ENCODE measurements at places on chromosomes 11 and 22.

- no peak for DNase-seq
Observed at GRCh38 chr22:35522225-35523149, 18.1 kb upstream of the RASD2 start.

DNA sequence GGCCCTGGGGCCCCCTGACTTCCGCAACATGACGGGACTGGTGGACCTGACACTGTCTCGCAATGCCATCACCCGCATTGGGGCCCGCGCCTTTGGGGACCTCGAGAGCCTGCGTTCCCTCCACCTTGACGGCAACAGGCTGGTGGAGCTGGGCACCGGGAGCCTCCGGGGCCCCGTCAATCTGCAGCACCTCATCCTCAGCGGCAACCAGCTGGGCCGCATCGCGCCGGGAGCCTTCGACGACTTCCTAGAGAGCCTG, 992 bp downstream of the LRFN4 start:
- DNase-seq = no peak

DNA sequence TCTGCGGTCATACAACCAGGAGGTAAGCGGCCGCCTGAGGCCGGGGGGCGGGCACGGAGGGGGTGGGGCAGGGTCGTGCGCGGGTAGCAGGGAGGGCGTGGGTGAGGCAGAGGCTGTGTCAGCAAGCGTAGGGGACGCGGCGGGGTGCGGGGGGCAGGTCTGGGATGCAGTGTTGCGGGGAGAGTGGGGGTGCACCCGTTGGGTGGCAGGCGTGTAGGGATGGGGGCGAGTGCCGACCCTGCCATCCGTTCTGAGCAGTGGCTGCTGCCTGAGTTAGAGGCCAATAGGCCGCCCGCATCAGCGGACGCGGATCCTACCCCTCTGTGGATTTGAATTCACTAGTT, 1.4 kb downstream of the RIC8A start:
- DNase-seq = no peak

DNA sequence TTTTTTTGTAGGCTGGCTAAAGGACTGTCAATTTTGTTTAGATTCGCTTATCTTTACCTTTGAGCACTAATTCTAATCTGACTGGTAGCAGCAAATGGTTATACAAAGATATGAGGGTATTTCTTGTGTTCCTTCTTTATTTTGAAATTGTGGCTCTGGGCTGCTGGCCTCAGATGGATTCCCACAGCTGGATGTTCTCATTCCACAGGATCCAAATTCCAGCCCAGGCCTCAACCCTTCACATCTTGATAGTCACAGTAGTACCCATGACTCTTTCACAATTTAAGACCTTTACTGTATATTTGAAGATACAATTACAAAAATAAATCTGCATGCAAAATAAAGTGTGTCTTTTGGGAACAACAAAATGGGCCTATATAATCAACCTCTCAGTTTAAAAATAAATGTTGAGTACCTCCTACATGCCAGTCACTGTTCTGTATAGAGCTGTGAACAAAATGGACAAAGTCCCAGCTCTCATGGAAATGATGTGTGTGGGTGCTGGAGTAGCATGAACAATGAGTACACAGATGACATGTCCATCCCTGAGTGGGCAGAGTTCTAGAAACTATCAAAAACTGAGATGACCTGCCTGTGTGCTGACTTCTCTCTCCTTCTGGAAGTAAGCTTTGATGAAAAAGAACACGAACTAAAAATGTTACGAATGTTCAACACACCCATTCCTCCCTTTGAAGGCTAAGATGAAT, 51.7 kb upstream of the FBXO3 start:
- no peak for DNase-seq

GRCh38 chr11:46697723-46698122, 2.7 kb downstream of the ARHGAP1 start:
- DNase-seq = no peak

GRCh38 chr11:33731723-33732531, 4.3 kb downstream of the CD59 start:
- DNase-seq = peak; percentile 56

DNA sequence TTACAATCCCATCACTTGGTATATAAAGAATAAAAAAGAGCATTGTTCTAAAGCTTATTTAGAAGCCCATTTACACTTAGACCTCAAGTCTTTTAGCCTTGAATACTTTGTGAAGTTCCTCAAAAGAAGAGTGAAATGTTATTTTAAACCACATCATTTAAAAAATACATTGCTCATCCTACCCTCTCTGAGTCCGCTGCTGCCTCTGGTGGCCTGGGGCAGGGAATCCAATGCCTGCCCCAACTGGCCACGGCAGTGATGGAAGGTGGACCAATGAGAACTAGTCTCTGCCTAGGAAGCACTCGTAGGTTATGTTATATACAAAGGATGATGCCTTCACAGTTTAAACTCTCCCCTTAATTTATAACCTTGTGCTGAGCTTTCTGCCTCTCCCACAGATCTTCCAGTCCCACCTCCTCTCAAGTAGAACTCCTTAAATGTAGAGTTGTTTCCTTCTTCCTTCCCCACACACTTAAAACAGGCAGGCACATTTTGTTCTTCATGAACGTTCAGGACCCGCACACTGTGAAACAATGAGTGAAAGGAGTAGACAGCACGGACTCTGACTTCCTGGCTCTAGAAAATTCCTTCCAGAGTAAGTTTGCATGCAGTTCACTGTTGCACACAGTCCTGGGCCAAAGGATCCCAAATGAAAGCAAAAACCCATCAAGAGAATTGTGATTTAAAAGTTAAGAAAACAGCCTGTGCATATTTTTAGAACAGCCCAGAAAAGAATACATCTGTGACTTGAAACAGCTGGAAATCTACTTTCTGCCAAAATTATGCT, 167.8 kb downstream of the RRAS2 start:
- DNase-seq = no peak

DNA sequence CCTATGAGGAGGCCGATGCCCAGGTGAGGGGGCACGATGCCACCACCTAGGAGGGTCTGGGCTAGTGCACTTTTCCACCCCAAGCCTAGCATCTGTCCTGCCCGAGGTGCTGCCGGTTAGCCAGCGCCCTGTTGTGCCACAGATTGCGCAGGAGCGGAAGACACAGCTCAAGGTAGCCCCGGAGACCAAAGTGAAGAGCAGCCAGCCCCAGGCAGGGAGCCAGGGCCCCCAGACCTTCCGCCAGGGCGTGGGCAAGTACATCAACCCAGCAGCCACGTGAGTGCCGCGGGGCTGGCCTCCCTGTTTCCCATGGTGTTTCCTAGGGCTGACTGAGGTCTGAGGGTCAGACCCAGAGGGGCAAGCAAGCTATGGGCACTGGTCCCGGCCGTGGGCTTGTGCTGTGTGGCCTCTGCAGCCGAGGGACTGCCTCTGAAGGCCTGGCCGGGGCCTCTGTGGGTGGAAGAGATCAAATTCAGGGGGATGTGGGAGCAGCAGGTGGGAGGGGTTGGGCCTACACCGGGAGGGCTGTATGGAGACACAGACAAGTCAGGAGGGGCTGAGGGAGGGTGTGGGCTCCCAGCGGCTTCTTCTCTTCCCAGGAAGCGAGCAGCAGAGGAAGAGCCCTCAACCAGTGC, 29.1 kb downstream of the PPIL2 start:
- DNase-seq = no peak

DNA sequence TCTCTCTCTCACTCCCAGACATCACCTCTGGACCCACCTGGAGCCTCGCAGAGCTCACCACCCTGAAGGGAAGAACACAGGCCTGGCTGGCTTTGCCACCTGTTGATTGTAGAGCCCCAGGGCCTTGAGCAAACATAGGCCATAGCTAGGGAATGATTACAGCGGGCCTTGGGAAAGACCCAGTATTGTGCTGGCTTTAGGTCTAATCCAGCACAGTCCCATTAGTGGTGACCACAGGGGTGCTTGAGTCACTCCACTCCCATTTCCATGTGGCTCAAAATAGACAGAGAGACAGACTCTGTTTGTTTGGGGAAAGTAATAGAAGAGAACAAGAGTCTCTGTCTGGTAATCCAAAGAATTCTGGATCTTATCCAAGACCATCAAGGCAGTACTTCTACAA, 42.7 kb upstream of the FAM181B start:
- DNase-seq = peak; percentile 34

DNA sequence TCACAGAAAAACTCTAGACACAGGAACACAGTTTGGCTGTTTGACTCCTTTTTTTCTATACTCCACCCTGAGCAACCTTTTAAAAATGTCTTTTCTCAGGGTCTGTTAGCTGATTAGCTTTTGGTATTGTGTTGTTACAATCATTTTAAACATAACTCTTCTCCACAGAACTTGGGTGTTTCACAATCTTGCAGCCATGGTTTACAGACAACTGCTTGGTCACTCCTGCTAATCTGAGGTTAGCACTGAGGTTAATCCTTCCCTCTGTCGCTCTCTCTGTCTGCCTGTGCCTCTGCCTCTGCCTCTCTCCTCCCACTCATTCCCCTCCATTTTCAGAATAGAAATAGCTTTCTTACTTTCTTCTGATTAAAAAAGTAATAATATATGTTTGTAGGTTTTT, 62.4 kb upstream of the ZBED5 start:
- peak; percentile 24 for DNase-seq

DNA sequence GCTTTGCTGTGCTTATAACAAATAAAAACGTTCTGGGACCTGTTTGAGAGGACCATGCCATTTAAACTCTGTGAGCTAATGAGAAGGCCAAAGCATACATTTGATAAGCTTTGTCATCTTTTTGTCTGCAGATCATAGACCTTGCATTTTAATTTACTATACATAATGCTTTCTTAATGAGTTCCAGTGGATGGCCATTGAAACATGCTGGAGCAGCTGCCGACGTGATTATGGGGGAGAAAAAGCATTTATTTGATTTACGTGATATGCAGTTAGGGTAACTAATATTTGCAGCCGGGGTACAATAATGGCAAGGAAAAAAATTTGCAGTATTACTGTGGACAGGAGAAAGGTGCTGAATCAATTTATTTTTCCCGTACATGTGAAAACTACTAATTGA, 240.2 kb downstream of the FAT3 start:
- DNase-seq = no peak

GRCh38 chr22:27896245-27896644, 22.8 kb downstream of the PITPNB start:
- DNase-seq = no peak

- DNase-seq = no peak
Observed at GRCh38 chr22:50139843-50140415, 30.6 kb upstream of the PANX2 start.

GRCh38 chr11:109978895-109979294, 114.3 kb upstream of the ZC3H12C start:
- DNase-seq = peak; percentile 59

DNA sequence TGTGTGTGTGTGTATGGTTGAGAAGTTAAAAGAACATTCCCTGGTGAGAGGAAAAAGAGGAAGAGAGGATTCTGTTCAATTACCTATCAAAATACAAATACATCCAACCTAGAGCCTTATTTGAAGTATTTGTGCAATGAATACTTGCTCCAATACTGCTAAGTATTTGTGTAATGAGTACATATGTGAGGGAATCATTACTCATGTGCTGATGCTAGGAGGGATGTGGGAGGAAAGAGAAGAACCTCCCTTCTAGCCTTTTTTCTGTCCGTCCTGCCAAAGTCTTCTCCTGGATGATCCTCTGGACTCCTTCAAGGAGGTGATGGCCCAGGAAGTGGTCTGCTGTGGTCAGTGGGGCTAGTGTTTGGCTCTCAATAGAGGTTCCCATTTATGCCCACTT, 36.0 kb upstream of the ACCSL start:
- DNase-seq = peak; percentile 31

GRCh38 chr11:8328231-8328794, 64.6 kb upstream of the LMO1 start:
- no peak for DNase-seq

- DNase-seq = no peak
Observed at GRCh38 chr11:75577207-75577606, 15.2 kb downstream of the SERPINH1 start.

DNA sequence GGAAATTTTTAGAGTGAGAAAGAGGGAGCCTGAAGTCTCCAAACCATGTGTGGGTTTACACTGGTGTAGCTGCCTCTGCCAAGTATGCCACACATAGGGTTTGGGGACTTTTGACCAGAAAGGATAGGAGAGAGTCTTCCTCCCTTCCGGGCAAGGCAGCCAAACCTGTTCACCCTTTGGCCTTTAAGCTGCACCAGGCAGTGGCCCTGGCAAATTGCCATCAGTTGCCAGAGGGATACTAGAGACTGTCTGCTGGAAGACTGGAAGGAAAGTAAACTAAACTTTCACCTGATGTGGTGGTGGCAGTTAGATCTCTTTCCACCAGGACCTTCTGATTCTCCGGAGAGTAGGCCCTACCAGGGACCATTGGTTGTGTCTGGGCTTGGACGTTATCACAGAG, 1263.2 kb downstream of the FAM181B start:
- DNase-seq = no peak

- DNase-seq = peak; percentile 46
Observed at GRCh38 chr22:46373921-46374662, 38.6 kb downstream of the TRMU start.

DNA sequence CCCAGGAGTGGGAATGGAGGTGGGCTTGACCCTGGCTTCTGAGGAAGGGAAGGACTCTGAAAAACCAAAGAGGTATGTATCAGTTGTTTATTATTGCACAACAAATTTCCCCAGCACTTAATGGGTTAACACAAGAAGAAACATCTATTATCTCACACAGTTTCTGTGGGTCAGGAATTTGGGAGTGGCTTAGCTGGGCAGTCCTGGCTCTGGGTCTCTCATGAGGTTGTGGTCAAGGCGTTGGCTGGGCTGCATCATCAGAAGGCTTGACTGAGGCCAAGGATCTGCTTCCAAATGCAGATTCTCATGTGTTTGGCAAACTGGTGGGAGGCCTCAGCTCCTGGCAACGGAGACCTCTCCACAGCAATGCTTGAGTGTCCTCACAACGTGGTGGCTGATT, 17.5 kb upstream of the SMIM38 start:
- DNase-seq = peak; percentile 62

GRCh38 chr11:47593934-47594855, at the start of gene C1QTNF4:
C1QTNF4 (minus strand) TSS chr11:47594411; CDS start chr11:47590810, 3,601 bp downstream.
- DNase-seq = no peak

DNA sequence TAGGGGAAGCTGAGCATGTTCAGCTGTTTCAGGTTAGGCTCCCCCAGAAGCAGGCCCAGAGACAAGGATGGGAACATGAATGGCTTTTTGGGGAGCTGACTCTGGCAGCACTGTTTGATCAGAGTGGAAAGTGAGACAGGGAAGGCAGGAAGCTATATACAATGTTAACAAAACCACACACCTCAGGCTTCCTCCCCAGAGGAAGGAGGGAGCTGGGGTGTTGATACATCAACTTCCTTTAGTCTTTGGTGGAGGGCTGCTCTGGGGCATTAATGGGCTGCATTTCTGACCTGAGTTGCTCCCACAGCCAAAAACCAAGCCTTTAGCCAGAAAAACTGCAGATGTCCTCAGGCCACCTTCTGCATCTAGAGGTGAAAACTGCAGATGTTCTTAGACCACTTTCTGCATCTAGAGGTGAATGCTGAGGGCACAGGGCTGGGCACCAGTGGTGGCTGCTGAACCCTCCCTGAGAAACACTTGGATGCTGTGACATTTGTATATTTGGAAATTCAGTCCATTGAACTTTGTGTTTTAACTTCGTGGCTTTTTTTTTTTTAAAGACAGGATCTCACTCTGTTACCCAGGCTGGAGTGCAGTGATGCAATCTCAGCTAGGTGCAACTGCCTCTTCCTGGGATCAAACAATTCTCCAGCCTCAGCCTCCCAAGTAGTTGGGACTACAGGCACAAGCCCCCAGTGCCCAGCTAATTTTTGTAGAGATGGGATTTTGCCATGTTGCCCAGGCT, 49.9 kb downstream of the KIAA1671 start:
- peak; percentile 69 for DNase-seq

All from M059J (cell line).